ENCODE measurements at places on chromosomes 12 and 14. TPM values are rescaled to one million over a fixed set of nuclear protein-coding genes. Genes with fewer than 3 reads are reported as not detected.
A peak's percentile ranks its signal among the peaks of the same experiment; 100 is the strongest.

GRCh38 chr14:23563473-23564180 lies 4.0 kb downstream of the AP1G2 start:
- DNase-seq = no peak

Gene FGF6
- not detected for total RNA-seq

Gene MAP3K9
- 0.17 TPM for total RNA-seq

DNA sequence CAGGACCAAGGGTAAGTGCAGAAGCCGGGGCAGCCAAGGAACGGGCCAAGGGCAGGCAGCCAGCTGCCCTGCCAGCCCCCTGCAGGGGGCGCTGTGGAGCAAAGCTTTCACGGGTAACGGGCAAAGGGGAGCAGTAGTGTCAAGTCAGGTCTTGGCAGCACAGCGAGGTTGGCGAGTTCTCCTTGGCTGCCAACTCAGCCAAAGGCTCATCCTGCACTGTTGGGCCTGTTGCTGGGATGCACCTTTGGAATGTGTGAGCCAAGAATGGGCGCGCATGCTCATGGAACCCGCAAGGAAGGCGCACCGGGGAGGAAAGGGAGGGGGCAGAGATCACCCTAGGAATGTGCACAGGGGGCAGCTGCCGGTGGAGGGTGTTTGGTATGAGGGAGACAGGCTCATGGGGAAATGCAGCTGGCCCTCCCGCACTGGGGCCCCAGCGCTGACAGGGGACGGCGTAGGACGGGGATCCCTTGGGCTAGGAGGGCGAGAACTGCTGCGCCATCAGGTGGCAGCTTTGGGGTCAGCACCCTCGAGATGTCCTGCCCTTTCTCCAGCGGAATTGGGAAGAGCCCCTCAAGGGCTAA lies 138.0 kb downstream of the ASCL4 start:
- peak; percentile 81 for DNase-seq

- DNase-seq = no peak
Observed at GRCh38 chr14:68880581-68881105, 87.8 kb upstream of the ZFP36L1 start.

Gene AMHR2
- total RNA-seq = not detected

Gene BCL11B
- total RNA-seq = not detected

Gene INHBC
- not detected for total RNA-seq

DNA sequence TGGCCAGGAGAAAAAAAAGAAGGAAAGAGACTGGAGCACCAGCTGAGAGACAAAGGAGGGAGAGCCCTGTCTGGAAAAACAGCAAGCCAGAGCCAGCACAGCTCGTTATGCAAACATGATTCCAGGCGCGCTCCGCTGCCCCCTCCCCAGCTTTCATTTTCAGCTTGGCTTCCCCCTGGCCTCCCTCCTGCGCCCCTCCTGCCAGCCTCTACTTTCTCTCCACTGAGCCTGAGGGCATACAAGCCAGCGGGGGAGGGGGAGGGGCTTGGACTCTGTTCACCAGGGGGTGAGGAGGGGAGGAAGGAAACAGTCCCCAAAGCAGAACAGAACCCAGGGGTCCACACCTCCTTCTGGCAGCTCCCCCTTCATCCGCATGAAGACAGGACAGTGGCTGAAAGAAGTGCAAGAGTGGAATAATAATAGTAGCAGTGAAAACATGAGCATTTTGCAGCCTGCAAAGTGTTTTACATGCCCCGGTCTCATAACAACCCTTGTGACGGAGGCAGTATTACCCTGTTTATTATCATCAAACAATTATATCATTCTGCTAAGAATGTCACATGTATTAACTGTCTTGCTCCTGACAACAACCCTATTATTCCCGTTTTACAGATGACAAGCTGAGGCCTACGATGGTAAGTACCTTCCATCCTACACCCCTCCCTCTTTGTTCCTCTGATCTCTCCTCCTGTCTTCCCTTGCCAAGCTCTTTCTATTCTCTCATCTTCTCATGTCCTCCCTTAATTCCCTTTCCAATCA lies 24.2 kb downstream of the SMUG1 start:
- no peak for DNase-seq

- no peak for DNase-seq
Observed at GRCh38 chr14:87996291-87996592, 3.3 kb upstream of the GALC start.

Gene KRR1
- total RNA-seq = 40.2 TPM

GRCh38 chr14:35631071-35631805 lies 97.3 kb downstream of the INSM2 start:
- DNase-seq = no peak

Gene WDR89
- 22.9 TPM for total RNA-seq

DNA sequence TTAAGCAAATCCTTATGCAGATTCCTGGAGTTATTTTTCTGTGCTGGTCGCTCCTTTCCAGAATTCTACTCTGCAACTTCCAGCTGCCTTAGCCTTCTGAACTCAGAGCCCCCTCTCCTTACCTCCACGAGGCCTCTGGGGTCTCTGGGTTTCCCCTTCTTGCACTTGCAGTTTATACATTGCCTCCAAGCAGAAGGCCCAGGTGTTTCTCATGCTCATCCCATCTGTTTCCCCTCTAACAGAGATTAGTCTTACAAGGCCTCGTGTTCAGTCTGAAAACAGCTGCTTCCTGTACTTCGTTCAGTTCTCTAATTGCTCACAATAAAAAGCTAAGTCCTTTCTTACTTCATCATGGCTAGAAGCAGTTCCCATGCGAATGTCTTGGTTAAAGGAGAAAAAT lies 134.4 kb upstream of the FGD4 start:
- DNase-seq = no peak

DNA sequence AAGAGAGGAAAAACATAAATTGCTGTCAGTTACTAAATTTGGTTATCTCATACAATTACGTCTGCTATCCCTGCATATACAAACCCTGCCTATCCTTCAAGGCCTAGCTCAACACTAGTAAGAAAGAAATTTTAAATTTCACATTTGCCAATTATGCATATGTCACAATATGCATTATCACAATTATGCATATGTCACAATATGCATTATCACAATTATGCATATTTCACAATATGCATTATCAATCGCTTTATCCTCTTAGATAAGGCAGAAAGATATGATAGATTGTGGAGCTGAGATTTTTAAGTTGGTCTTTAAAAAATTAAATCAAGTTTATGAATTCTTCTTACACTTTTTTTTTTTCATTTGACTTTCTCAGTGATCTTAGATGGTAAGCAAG lies 195.0 kb upstream of the ABCD2 start:
- no peak for DNase-seq

DNA sequence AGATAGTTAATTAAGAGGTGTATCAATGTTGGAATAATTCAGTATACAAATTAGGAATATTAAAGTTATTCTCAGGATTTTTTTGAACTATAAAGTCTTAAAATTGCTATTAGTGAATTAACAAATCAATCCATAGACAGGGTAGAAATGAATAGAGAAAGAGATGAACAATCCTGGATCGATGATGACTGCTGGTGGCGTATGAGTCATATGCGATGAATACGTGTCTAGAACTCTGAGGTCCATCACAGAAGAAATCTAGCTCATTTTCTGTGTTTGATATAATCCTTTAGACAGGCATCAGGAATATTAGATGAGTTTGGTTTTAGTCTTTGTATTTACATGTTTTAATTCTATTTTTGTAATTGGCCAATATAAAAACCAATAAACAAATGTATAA lies 85.4 kb upstream of the RTL1 start:
- no peak for DNase-seq

Gene LRIG3
- total RNA-seq = 28.5 TPM

- DNase-seq = no peak
Observed at GRCh38 chr12:101424620-101425019, 17.0 kb upstream of the ARL1 start.

GRCh38 chr14:103393676-103394626 lies 8.7 kb downstream of the MARK3 start:
- DNase-seq = no peak

Data from MG63 (cell line).